ENCODE measurements at places on chromosomes 6 and 20.

DNA sequence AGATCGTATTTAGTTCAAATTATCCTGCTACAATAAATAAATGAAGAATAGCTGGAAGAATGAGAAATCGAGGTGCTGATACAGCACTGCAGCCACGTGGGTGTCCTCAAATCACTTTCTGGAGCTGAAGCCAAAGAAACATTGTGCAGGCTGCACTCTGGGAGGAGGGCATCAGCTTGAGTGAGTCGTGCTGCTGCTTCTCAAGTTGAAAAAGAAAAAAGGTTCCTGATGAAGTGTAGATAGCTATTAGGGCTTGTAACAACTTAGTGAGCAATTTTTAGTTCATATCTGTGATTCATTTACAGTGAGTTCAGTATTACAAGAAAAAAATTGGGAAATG, 40.5 kb downstream of the DSE start:
- DNase-seq = no peak

DNA sequence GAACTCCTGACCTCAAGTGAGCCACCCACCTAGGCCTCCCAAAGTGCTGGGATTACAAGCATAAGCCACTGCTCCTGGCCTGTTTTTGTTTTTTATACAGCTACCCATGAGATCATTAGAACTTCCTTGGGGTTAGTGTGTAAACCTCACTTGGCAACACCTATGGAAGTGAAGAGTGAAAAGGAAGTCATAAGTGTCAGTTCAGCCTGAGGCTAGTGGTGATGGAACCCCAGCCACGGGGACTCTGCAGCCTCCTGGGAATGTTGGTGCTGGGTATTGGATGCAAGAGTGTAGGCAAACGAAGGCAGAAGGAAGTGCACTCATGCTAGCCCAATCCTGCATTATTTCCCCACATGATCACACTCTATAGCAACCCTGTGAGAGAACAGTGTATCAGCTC, 33.6 kb upstream of the FUCA2 start:
- no peak for DNase-seq

GRCh38 chr6:39295611-39296011, 18.6 kb downstream of the KCNK17 start:
- no peak for DNase-seq

- DNase-seq = no peak
Observed at GRCh38 chr20:49853640-49854039, 41.0 kb downstream of the SLC9A8 start.

GRCh38 chr6:169782966-169783365, 31.5 kb downstream of the ERMARD start:
- DNase-seq = no peak

DNA sequence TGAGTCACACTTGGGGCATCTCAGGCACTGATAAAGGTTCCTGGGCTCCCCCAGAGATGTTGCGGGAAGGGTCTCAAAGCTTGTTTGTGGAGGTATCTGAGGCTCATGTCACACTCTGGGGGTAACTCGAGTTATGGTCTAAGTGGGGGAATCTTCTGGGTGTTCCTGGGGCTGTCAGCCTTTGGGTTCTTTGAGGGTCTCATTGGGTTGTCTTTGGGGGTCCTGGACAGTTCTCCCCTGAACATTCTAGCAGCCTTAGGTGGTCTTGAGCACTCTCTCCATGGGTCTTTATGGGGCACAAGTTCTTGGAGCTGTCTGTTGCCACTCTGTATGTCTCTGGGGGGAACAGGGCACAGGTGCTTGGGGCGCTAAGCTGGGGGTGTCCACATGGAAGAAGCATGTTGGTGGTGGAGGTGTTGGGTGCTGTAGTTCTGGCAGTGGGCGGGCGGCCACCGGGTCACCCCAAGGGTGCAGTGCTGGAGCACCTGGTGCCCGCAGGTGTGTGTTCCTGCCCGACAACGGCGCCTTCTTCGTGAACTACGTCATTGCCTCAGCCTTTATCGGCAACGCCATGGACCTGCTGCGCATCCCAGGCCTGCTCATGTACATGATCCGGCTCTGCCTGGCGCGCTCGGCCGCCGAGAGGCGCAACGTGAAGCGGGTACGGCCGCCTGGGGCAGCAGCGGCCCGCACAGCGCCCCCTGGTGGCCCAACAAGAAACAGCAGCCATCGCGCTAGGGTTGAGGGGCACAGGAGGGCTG, 7.1 kb upstream of the CAPN11 start:
- peak; percentile 77 for DNase-seq

All from CD4-positive, alpha-beta T cell treated with Interleukin-15 for 4 hours (primary cell).